ENCODE measurements at places on chromosomes 7 and 10.

- DNase-seq: no peak
Measured at GRCh38 chr7:95631527-95631926, 35.2 kb upstream of the PDK4 start.

DNA sequence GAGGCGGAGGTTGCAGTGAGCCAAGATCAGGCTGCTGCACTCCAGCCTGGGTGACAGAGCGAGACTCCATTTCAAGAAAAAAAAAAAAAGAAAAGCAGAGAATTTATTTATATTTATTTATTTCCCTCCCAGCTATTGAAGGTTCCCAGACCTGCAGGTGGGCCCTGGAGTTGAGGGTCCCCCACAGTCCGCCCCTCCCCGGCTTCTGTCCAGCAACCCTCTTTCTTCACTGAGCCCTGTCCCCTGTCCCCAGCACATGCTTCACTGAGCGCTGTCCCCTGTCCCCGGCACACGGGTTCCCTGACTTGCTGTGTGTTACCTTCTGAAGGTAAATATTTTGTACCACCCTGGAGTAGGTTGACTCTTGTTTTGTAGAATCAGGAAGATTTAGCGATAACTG lies 301.7 kb upstream of the PITRM1 start:
- DNase-seq: no peak

DNA sequence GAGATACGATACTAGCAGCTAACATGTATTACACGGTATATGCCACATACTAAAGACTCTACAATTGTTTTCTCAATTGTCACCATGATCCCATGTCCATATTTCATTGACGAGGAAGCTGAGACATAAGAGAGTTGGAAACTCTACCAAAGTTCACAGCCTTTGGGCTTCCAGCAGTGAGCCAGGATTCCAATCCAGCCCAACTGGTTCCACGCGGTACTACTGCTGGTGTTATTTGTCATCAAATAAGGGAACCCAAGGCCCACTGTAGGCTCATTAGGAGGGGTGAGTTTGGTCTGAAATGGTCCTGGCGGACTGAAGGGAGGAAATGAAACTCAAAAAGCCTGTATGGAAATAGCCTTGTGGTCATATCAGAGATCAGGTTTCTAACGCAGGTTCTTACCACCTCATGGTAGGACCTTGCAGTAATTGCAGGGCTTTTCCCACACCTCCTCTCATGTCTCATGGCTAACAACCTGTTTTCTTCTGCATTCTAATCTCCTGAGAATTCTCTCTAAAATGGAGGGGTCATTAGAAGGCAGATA lies 814.6 kb downstream of the LRMDA start:
- no peak for DNase-seq

DNA sequence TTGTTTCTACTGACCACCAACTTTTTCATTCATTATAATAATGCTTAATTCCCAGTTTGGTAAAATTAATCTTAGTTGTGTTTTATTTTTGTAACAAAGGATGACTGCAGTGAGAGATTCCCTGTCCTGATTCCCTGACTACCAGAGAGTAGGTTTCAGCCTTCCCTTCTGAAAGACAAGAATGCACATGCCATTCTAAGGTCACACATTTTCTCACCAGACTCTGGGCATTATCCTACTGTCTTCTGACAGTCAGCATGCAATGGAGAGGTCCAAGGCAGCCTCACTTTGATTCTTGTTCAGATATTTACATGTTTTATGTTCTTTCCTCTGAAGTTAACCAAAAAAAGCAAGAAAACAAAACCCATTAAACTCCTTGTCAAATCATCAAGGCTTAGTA lies 372.7 kb upstream of the CDC14C start:
- DNase-seq: no peak

DNA sequence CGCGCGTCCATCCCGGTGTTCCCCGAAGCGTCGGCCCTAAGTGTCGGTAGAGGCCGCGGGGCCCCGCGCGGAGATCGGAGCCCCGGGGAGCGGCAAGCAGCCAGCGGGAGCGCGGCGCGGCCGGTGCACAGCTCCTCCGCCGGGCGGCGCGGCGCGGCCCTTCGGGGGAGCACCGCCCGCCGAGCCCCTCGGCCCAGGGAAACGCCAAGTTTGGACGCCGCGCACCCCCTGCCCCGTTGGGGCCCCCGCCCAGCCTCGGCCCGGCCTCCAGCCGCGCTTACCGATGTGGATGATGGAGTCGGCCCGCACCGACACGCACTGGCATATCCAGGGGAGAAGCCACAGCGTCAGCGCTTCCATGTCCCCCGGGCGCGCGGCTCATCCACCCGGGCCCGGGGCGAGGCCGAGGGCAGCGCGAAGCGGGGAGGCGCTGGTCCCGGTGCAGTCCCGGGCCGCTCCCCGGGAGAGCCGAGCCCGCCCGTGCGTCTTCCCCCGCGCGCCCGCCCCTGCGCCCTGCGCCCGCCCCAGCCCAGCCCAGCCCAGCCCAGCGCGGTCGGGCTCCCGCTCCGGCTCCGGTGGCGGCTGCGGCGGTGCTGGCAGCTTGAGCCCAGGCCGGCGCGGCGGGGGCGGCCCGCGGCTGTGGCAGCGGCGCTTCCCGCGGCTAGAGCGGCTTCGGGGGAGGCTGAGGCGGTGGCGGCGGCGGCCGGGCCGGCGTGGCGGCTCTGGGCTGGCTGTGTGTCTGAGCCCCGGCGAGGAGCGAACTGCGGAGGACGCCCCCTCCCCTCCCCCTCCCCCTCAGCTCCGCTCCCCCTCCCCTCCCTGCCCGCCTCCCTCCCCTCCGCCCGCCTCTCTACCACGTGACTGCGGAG lies at the start of gene GRID1:
GRID1 (minus strand) TSS at position 763 of the 869 bp plus-strand sequence.
- DNase-seq: no peak

DNA sequence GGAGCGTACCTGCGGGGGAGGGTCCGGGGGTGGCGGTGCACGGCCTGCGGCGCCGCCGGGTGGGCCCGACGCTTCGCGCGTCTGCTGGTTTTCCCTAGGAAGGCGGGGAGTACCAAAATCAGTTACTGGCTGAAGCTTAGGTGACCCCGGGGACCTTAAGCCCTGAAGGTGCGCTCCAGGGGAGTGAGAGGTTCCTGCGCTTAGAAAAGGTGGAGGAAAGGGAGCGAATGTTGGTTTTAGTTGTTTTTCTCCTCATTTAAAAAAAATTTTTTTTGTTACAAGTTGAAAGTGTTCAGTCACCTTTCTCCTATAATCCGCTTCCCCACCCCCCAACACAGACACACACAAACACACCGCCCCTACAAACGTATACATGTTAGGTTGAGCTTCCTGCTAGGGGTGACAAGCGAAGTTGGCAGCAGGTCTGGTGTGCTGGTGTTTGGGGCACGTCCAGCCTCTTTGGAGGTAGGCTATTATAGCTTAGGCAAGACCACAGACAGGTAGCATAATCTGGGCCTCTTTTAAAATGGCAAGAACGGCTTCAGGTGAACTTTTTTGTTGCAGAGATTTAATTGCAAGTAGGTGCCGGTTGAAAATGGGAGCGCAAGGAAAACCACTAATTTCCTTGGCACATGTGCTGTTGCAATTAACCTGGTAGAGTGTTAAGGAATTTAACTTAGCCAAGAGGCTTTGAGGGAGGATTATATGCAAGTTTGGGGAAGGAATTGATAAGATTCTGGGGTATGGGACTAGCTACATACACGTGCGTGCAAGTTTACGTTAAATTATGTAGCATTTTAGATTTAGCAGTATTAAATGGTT lies 945 bp downstream of the ADD3 start:
- peak; percentile 36 for DNase-seq

DNA sequence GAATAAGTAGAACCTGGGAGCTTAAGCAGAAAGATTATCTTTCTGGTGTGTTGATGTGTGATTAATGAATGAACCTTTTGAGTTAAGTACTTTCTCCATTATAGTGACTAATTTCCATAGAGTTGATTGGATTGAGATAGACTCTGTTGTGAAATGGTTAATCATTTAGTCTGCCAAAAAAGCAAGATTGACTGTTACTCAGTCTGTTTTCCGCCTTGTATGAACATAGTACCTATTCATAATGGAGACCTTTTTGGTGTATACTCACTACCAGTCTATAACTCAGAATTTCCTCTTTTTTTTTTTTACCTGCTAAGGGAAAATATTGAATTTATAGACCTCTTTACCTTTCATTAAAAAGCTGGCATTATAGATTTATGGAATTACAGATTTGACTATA lies 14.4 kb upstream of the NPVF start:
- DNase-seq: no peak

GRCh38 chr7:97090761-97091353 lies 26.6 kb upstream of the SDHAF3 start:
- DNase-seq: no peak

GRCh38 chr10:667096-667495 lies 22.4 kb downstream of the DIP2C start:
- DNase-seq: no peak

GRCh38 chr10:72254813-72255568 lies 18.7 kb upstream of the DDIT4 start:
- DNase-seq: no peak

DNA sequence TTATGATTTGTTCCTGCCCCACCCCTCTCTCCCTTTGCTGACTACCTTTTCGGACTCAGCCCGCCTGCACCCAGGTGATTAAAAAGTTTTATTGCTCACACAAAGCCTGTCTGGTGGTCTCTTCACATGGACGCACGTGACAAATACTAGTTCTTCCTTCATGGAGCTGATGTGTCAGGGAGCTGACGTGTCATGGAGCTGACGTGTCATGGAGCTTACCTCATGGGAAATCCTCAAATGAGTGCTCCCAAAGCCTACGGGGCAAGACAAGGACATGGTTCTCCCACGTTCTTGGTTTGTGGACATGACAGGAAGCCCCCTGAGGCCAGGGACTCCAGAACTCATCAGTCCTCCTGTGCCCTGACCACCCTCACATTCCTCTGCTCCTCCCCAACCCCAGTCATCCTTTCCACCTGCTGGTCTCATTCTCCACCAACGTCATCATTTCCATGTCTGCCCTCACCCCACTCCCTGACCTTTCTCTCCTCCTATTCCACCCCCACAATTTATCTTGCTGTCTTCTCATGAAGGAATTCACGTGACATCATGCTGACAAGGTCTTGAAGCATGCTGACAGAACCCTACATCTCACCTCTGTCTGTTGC lies 261.3 kb downstream of the TCERG1L start:
- no peak for DNase-seq

DNA sequence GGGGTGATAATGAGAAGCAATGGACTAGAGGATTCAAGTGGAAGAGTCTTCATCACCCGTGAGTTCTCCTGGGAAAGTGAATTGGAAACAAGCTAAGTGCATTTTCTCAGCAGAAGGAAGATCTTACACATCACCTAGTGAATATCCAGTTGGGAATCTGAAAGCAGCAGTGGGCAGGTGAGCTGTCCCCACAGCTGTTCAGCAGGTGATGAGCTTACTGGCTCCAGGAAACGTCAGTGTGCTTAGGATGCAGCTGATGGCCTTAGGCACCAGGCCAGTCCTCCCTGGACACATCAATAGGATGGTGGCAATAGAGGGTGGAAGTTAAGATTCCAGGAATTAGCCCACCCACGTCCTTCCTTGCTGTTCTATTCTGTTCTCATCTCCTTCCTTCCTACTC lies 66.7 kb downstream of the NOD1 start:
- no peak for DNase-seq

GRCh38 chr7:144037414-144038035 lies 11.2 kb upstream of the OR2A5 start:
- no peak for DNase-seq

GRCh38 chr7:139403601-139404000 lies 43.9 kb downstream of the LUC7L2 start:
- DNase-seq: no peak

GRCh38 chr7:48011323-48011722 lies 17.6 kb downstream of the SUN3 start:
- no peak for DNase-seq

GRCh38 chr10:57202356-57202755 lies 841.3 kb upstream of the ZWINT start:
- no peak for DNase-seq

- DNase-seq: no peak
Measured at GRCh38 chr7:80498481-80499349, 13.1 kb downstream of the GNAT3 start.

DNA sequence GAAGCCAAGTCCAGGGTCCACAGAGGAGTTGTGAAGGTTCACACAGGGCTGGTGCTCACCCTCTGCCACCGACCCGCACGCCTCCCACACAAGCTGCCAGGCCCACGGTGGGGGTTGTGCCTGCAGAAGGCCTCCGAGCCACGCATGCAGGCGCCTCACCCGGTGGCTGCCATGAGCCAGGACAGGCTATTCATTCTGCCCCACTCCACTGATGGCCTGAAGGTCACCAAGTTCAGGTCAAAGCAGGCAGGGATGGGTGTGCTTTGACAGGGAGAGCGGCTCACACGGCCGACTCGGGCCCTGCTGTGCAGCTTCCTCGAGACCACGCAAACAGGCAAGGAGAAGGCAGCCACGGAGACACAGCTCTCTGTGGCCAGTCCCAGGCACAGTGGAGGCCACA lies 143.9 kb downstream of the MAD1L1 start:
- no peak for DNase-seq

GRCh38 chr10:35711615-35712411 lies 69.7 kb upstream of the FZD8 start:
- no peak for DNase-seq

DNA sequence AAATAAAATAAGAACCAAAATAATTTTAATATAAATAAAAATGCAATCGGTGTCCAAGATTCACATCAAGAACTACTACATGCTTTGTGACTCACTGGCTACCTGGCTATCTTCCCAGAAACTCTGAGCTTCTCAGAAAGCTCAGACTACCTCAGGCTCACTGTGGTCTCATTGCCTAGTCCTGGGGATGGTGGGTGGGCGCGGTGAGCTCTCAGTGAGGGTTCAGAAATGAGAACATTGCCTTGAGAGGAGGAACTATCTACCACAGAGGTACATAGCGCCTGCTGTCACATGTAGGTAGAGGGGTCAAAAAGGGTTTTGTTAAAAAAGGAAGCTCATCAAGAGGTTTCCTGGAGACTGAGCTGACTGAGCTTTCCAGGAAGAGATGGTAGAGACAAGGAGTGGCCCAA lies 108.0 kb downstream of the WDFY4 start:
- no peak for DNase-seq

GRCh38 chr7:73431041-73431835 lies 2.3 kb upstream of the FZD9 start:
- no peak for DNase-seq

- no peak for DNase-seq
Measured at GRCh38 chr10:58942724-58943123, 233.7 kb upstream of the PHYHIPL start.

DNA sequence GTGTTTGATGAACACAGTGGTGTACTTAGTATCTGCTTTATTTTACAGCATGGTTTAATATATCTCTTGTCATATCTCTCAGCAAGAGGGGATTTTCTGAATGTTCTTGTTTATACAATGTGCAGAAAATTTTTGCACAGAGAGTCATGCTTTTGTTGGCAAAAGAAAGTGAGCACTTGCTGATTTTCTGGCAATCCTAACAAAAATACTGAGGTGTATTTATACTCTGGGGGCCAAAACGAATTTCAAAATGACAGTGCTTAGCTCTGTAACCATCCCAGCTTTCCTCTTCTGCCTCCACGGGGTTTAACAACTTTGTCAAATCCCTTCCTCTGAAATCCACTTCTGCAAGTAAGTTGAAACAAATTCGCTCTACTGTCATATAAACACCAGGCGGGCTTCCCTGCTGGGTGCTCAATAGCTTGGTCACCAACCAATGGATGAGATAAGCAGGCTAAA lies 169.2 kb downstream of the NOC3L start:
- DNase-seq: no peak
